NCI-H226 (cell line): ENCODE measurements at places on chromosomes 13 and 19.

DNA sequence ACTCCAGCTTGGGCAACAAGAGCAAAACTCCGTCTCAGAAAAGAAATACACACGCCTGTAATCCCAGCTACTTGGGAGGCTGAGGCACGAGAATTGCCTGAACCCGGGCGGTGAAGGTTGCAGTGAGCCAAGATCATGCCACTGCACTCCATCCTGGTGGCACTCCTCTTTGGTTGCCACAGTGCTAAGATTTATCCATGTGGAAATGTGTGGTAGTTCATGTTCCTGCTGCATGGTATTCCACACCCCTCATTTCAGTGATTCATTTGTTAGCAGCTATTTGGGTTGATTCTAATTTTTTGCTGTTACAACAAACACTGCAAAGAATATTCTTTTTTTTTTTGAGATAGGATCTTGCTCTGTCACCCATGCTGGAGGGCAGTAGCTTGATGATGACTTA is 12.1 kb downstream of the IFNL3 start:
- no peak for DNase-seq

- peak; percentile 33 for DNase-seq
Observed at GRCh38 chr19:44927746-44928145, 13.3 kb downstream of the APOC1 start.

DNA sequence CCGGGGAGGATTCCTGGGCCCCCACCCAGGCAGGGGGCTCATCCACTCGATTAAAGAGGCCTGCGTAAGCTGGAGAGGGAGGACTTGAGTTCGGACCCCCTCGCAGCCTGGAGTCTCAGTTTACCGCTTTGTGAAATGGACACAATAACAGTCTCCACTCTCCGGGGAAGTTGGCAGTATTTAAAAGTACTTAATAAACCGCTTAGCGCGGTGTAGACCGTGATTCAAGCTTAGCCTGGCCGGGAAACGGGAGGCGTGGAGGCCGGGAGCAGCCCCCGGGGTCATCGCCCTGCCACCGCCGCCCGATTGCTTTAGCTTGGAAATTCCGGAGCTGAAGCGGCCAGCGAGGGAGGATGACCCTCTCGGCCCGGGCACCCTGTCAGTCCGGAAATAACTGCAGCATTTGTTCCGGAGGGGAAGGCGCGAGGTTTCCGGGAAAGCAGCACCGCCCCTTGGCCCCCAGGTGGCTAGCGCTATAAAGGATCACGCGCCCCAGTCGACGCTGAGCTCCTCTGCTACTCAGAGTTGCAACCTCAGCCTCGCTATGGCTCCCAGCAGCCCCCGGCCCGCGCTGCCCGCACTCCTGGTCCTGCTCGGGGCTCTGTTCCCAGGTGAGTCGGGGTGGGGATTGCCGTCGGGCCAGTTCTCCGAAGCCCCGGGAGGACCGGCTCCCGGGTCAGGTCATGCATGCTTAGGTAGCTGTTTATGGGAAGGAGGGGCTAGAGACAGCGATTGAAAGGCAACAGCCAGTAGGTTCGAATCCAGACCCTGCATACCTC is at the start of gene ICAM1:
ICAM1 (plus strand) TSS at position 505 of the 779 bp plus-strand sequence; CDS start at position 545, 40 bp downstream.
- DNase-seq: peak; percentile 95

DNA sequence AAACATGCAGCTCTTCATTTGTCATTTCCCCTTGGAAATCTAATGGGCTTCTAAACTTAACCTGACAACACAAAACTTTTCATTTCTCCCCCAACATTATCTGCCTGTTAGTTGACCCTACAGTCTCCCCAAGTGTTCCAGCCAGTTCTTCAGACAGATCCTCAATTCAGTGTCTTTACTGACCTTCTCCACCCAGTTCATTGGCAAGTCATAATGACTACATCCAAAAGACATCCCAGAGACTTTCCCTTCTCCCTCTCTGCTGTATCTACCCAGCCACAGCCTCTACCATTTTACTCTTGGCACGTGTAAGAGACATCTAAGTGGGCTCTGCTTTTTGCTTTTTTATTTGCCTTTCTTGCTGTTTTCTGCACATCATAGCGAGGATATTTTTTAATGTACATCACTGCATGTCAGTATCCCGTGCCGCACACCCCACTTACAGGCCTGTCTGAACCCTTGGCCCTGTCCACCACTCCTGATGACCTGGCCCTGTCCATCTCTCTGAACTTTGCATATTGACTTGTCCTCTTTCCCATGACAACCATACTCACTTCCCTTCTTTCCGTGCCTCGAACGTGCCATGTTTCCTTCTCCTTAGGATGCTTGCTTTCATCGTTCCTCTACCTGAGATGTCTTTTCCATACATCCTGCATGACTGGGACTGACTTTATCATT is 391.9 kb downstream of the IRS2 start:
- DNase-seq: no peak

DNA sequence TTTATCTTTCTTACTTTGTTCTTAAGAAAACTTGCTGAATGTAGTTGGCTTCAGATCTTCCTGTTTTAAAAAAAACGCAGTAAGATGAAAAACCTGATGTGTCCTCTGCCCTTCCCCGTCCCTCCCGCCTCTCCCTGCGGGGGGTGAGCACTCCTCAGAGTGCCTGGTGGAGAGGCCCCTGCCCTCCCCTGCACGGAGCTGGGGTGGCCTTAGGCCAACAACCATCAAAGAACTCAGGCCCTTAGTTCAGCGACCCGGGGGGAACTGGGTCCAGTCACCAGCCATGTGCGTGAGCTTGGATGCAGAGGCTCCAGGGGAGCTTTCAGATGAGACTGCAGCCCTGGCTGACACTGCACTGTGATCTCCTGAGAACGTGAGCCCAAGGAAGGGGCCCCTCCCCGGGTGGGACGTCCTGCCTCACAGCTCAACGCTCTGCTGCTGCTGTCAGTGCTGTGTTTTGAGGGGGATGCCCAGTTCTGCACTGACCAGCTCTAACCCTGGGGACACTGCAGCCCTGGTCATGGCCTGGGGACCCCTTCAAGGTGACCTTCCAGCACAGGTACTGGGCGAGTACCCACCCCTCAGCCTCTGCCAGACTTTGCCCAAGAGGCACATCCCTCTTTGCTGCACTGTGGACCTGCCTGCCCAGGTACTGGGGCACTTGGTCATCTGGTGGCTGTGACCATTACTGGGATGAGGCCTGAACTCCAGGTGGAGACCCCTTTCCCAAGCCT is 42.7 kb downstream of the ANKRD10 start:
- no peak for DNase-seq

GRCh38 chr13:75136151-75136550 is 345.8 kb downstream of the TBC1D4 start:
- peak; percentile 6 for DNase-seq

DNA sequence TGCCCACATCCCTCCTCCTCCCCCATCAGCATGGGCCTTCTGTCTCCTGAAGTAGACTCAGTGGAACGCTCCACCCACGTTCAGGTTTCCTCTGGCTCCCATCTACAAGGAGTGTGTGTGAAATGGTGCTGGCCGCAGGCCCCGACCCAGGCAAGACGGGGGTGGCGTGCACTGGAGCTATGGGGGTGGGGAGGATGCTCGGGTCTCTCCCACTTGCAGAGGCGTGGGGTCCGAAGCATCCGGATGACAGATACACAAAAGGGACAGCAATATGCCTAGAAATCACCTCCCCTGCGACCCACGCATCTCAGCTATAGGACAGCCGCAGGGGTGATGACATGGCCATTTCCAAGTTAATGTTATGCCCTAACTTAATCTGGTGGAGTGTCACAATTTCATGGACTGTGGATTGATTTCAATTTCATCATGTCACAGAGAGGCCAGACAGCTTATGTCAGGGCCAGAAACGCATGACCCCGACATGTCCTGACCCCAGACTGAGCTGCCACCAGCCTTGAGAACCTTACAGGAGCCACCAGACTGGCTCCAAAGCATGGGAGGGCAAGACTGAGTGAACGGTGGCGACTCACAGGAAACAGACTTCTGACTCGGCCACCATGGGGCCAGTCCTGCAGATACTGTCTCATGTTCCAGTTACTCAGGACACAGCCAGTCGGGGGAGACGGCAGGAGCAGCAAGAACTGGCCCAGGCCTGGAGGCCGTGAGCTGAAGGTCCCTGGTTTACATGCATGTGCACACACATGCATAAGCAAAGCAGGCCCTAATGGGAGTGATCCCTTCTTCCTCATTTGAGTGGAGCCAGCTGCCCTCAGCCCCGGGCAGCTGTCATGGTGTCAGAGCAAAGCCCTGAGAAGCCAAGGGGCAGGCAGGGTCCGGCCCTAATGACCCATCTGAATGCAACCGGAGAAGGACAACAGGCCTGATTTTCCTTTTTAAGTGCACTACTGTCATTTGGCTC is 82.2 kb downstream of the SLC7A1 start:
- no peak for DNase-seq

DNA sequence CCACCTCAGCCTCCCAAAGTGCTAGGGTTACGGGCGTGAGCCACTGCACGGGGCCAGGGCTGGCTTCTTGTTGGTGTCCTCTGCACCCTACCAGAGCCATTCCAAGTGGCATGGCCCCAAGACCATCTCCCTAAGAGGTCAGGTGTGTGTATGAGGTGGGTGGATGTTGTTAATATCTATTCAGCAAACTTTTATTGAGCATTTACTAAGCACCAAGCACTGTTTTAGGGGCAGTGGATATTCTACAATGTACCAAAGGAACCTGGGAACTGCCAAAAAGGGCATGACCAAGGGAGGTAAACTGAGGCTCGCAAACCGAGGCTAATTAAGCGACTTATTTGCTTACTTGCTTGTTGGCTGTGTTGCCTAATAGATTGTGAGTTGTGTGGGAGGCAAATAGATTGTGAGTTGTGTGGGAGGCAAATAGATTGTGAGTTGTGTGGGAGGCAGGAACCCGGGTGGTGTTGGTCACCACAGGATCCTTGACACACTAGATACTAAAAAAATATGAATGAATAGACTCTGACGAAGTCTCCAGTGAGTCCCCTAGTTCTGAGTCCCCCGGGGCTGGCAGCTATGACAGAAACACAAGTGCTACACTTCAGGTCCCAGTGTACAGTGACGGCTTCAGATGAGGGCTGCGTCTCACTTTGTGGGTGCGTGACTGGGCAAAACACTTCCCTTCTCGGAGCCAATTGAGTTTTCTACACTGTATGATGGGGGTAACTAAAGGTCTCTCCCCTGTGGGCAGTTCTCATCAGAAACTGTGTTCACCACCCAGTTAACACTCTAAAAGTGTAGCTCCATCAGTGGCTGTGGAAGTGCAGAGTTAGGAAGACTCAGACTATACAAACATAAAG is 5.0 kb upstream of the BICRA start:
- DNase-seq: no peak

DNA sequence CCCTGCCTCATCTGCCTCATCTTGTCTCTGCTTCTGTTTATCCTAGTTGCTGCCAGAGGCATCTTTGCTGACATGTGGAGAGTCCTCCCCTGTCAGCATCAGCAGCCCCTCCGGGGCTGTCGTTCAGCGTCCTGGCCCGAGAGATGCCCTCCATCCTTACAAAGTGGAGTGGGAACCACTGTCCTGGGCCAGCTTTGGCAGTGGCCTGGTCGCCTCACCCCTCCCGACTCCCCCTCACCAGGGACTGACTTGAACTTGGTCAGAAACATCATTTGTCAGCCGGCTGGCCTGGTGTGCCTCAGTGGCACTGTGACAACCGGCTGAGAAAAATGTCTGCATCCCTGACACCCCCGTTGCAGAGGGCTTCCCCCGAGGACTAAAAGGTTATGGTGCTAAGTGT is 20.6 kb downstream of the FGF9 start:
- DNase-seq: no peak

DNA sequence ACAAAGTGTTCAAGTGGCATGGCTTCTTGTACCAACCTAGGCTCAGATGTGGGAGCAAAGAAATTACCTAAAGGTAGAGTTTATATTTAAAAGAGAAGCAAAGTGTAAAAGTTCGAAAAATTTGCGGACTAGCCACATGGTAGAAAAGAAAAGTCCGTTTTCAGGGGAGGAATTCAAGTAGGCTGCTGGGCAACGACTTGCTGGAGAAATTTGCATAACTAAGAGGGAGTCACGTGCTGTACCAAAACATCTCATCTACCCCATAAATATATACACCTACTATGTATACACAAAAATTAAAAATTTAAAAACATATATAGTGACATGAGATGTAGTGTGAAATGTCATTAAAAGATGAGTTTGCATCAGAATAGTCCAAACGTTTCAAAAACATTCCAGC is 2.1 kb upstream of the LAIR1 start:
- no peak for DNase-seq

DNA sequence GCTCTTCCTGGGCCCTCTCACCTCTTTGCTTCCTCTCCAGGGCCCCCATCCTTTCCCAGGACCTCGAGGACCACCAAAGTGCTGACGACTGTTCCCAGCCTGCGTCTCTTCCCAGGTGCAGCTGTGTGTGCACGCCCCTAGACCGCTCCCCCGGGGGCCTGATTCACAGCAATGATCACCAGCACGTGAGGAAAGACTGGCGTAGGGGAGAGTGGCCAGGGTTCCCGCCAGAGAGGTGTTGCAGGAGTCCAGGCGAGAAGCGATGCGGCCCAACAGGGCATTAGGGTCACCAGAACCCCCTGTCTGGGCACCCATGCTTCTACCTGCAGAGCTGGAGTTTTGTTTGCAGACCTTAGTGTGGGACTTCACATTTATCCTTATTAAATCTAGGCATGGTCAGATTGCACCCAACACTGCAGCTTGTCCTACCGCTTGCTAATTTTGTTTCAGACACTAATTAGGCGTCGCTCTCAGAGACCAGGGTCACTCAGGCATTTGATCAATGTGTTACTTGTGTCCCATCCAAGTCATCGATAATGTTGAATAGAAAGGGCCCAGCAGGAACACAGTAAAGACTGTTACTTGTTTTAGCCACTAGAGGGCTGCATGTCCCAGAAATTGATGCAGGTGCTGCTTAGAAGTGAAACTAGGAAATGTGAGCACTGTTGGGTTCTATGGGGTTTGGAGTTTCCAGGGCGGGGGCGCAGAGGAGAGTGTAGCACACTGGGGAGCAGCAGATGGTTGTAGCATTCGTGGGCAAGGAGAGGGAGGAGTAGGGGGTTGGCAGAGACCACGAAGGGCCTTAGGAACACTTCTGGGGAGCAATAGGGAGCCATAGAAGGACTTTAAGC is 53.2 kb downstream of the CDADC1 start:
- DNase-seq: peak; percentile 30

- DNase-seq: no peak
Observed at GRCh38 chr19:40130013-40130412, 39.3 kb upstream of the ZNF780A start.

GRCh38 chr13:32542221-32542620 is 3.6 kb upstream of the N4BP2L2 start:
- DNase-seq: no peak
